Mammary epithelial cell (primary cell): ENCODE measurements at places on chromosomes 13 and 19. TPM values are rescaled to one million over a fixed set of nuclear protein-coding genes. Genes with fewer than 3 reads are reported as not detected.

Gene N4BP2L1
- 0.25 TPM for polyA plus RNA-seq

Gene KLK10
- 232 TPM for polyA plus RNA-seq

Gene FBN3
- polyA plus RNA-seq, result not detected

Gene ZNF285
- polyA plus RNA-seq, result 0.53 TPM

Gene ANGPTL4
- 551 TPM for polyA plus RNA-seq

Gene MCEMP1
- polyA plus RNA-seq, result 0.11 TPM

Gene PEG3
- not detected for polyA plus RNA-seq

Gene PLPP2
- polyA plus RNA-seq, result 45.7 TPM

Gene SLC5A5
- not detected for polyA plus RNA-seq

Gene LILRA5
- not detected for polyA plus RNA-seq

Gene LRRC63
- polyA plus RNA-seq, result 0.03 TPM

Gene ONECUT3
- 0.01 TPM for polyA plus RNA-seq

Gene ATF5
- polyA plus RNA-seq, result 9.0 TPM

Gene MUC16
- 0.01 TPM for polyA plus RNA-seq

Gene ELSPBP1
- polyA plus RNA-seq, result not detected

Gene SPRED3
- 0.43 TPM for polyA plus RNA-seq
